ENCODE measurements at places on chromosomes 6 and 20.

- no peak for DNase-seq
Observed at GRCh38 chr6:43972913-43973300, 154.3 kb downstream of the MRPL14 start.

- no peak for DNase-seq
Observed at GRCh38 chr20:152131-152530, 5.1 kb upstream of the DEFB127 start.

- DNase-seq, result no peak
Observed at GRCh38 chr6:89244241-89244985, 27.3 kb upstream of the GABRR1 start.

- peak; percentile 64 for DNase-seq
Observed at GRCh38 chr6:29750709-29751108, 27.5 kb downstream of the HLA-F start.

- DNase-seq, result no peak
Observed at GRCh38 chr6:91633374-91634111, 1046.7 kb upstream of the MAP3K7 start.

DNA sequence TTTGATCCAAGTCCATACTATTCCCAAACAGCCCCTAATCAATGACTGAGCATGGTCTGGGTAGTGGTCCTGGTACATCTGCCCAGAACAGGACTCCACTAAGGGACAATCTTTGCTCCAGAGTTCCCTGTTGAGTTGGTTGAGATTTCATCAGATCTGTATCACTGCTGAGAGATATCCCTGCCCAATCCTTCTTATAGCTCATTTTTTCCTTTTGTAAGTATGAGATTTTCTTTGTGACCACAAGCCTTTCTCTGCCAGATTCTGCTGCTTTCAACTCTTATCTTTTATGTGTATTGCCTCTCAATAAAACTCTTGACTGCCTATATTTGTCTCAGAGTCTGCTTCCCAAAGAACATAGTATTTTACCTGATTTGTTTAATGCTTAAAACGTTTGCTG, 46.2 kb upstream of the LAMA2 start:
- no peak for DNase-seq

GRCh38 chr6:61555993-61556392, 730.0 kb downstream of the KHDRBS2 start:
- no peak for DNase-seq

GRCh38 chr20:59399426-59400099, 99.2 kb downstream of the EDN3 start:
- DNase-seq, result no peak

GRCh38 chr6:116431964-116432595, 29.1 kb upstream of the CALHM6 start:
- no peak for DNase-seq

DNA sequence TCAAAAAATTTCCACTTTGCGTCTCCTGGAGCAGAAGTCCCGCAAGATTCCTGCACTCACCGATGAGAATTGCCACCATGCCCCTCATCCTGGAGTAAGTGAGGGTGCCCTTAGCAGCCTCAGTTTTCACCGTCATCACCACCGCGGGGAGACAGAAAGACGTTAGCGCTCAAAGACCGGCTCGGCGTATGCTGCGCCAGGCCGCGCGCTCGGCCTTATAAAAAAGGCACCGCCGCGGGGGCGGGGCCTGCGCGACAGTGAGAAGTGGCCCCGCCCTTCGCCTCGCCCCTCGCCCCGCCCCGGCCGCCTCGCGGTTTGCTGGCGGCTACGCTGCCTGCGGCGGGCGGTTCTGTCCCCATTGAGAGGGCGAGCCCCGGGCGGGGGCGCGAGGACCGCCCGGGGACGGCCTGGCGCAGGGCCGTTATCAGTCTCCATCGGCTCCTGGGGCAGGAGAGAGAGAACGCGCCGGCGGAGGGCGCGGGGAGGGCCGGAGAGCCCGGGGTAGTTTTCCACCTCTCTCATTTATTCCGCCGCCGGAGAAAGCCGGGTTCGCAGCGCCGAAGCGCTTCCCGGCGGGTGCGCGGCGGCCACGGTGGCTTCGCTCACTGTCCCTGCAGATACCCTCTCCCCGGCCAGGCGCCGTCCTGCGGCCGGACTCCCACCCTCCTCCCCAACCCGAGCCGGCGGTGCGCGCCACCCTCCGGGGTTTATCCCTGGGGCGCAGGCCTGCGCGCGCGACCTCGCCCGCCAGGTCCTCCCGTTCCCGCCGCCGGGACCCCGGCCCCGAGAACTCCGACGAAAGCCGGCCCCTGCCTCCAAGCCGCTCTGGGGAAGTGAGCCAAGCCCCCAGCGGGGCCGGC, 122.5 kb upstream of the SLC2A12 start:
- DNase-seq, result no peak

DNA sequence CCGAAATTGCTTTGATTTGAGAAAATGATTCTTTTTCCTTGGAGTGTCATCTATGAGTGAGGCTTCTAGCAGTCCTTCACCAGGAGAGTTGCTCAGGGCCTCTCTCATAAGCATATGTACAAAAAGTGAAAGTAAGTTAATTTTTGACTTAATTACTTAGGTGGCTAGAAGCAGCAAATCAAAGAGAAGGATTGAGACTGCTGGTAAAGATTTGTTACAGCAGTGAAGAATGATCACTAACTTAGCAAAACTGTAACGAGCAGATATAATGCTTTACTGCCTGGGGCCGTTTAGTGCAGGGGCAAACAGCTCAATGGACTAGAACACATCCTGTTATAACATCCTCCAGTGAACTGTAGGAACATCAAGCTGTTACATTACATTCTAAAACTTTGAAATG, 167.8 kb upstream of the RIPOR2 start:
- no peak for DNase-seq

- no peak for DNase-seq
Observed at GRCh38 chr6:132456700-132457143, 55.4 kb upstream of the MOXD1 start.

DNA sequence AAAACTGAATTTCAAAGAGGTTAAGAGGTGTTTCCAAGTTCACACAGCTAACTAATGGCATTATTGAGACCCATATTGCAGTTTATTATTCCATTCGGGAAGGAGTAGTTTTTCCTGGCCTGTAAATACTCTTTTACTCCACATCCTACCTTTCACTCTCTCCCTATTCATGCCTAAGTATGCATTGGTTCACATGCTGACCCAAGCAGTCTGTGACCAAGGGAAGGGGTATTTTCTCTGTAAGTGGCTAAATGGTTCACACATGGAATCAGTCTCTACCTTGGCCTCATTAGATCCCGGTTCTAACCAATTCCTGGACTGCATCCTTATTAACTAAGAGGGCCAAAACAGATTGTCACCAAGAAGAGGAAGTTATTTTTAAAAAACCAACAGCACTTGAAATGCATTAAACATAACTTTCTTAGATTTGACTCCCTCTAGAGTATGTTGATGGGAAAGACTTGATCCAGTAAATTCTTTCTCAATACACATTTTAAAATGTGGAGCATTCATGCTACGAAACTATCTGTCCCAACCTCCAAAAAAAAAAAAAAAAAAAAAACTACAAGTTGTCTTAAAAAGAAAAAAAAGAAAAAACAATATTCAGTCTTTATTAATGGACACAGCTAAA, 17.8 kb upstream of the RSPO3 start:
- DNase-seq, result no peak

DNA sequence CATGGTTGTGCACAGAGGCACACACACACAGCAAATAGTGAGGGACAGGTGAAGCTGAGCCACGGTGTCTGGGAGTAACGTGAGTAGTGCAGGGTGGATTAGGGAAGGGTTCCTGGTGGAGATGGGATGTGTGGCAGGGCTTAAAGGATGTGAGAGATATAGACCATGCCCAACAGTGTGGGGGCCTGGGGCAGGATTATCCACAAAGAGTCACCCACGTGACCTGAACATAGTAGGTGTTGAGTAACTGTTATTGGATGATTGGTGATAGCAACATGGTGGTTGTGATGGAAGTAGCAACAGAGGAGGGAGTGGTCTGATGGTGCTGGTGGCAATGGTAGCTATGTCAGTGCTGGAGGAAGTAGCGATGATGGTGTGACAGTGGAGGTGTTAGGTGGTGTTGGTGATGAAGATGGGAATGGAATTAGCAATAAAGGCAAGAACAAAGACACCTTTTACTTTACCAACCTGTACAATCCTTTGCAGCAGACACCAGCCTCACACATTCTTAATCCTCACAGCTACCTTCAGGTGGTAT, 135.1 kb downstream of the MRPL14 start:
- no peak for DNase-seq

GRCh38 chr20:62739581-62740285, 31.1 kb downstream of the NTSR1 start:
- DNase-seq, result no peak

DNA sequence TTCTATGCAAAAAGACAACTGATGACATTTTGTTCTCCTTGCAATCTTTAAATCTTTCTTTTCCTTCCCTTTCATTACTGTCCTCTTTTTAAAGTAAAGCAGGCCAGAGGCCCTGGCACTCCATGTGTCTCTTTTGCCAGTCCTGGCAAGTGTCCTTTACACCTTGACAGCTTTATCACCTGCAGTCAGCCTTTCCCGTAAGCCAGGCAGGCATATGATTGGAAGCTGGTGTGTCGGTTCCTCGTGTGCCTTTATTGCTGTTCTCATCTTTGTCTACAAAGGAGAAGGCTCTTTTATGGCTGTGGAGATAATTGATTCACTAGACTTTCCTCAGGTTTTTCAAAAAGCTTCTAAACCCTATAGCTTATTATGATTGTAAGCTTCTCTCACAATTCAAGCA, 162.3 kb upstream of the FBXL4 start:
- no peak for DNase-seq

GRCh38 chr6:36280983-36281382, 11.1 kb downstream of the PNPLA1 start:
- DNase-seq, result no peak

GRCh38 chr20:62740286-62741141, 31.9 kb downstream of the NTSR1 start:
- DNase-seq, result no peak

DNA sequence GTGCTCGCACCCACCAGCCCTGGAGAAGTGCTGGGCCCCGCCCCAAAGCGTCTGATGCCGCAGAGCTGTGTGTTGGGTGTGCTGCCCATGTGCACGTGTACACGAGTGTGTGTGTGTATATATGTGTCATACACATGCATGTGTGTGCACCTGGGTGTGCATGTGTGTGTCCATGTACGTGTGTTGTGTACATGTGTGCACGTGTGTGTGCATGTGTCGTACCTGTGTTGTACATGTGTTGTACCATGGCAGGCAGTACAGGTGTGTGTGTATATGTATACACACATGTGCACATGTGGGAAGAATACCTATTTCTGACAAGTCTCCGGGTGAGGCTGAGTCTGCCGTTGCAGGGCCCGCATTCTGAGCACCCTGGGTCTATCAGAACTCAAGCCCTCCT, 6.2 kb upstream of the MRGBP start:
- no peak for DNase-seq

DNA sequence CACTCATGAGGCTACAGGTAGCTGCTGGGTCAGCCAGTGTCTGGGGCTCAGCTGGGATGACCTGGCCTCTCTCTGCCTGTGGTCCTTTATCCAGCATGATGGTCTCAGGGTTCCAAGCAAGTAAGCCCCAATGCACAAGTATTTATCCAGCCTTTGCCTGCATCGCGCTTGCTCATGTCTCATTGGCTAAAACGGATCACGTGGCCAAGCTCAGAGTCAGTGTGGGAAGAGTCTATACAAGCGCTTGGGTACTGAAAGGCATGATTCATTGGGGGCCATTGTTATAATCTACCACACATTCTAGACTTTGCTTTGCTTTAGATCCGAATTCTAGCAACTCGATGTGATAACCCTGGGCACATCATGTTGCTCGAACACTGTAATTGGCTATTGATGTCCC, 48.3 kb downstream of the PPP1R16B start:
- DNase-seq, result no peak

DNA sequence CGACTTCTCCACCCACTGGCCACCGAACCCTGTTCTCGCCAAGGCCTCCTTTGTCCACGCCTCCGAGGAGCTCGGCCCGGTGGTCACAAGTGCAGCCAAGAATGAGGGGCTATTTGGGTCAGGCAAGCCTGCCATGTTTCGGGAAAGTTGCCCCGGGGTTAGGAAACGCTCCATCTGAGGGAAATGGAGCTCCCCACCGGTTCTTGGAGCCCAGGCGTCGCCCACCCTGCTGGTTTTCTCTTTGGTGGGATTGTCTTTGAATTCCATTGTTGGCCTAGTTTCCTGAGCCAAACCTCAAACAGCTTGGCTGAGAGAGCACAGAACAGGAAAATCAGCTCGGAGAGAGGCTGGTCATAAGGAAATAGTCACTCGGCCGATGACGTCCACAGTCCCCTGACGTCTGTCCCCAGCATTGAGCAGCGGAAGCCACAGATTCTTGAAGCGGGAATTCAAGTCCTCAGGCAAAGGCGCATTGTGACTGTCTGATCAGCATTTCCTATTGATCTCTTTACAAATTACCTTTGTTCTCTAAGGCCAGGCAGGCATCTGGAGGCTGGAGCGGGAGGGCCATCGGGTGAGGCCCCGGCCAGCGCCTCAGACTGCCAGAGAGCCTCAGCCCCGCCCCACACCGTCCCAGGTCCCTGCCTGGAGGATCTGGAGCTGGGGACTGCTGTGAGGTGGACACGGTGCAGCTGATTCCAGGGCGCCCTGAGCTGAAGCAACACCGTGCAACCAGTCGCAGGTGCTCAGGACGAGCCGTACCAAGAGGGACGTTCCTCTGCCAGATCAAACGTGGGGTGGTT, 138.6 kb downstream of the DLL1 start:
- DNase-seq, result no peak

GRCh38 chr20:57450419-57450818, 59.2 kb downstream of the RBM38 start:
- no peak for DNase-seq

DNA sequence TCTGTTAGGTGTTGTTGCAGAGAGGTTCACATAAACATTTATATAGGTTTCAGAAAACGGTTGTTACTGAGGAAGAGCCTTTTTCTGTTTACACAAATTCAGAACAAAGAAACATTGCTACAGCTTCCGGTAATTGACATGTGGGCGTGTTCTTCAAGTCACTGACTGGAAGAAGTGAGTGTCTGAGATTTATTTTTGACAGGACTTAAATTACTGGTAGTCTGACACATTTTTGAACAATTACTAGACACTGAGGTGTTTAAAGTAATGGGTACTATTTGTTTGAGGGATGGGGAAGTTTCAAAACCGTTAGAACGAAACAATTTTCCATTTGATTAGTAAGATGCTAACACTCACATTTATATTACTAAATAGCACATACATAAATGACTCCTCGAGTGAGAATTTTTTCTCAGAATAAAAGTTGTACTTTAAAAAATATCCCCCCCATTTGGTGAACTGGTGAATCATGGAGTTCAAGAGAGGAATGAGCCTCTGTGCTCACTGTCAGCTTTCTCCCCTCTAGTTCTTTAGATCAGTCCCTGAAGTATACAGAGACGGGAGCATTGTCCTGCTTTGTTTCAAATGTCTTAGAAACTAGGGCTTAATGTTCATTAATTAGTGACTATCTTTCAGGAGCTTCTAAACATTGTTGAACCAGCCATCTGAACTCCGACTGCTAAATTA, 98.7 kb downstream of the TSHZ2 start:
- no peak for DNase-seq

DNA sequence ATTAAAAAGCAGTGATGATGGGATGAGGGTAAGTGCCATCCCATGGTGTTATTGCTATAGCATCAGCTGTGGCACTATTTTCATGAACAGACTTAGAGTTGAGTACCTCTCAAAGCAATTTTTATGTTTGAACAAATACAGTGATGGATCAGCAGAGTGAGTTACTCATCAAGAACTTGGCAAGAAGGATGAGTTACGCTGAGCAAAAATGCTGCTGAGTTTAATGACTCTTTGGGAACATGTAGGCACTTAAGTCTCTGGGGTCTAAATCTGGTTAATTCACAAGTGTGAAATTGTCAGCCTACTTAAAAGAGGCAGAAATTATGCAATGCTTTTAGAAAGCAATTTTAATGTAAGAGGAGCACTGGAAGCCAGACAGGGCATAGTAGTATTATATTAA, 78.5 kb upstream of the AHI1 start:
- DNase-seq, result no peak

All from vagina (tissue), 2 donors.